ENCODE measurements at places on chromosomes 7 and 10.

- DNase-seq: no peak
Observed at GRCh38 chr10:112758961-112759360, 191.1 kb upstream of the TCF7L2 start.

- DNase-seq: no peak
Observed at GRCh38 chr7:105841866-105842265, 34.5 kb downstream of the ATXN7L1 start.

- no peak for DNase-seq
Observed at GRCh38 chr7:21965291-21965690, 19.6 kb upstream of the CDCA7L start.

DNA sequence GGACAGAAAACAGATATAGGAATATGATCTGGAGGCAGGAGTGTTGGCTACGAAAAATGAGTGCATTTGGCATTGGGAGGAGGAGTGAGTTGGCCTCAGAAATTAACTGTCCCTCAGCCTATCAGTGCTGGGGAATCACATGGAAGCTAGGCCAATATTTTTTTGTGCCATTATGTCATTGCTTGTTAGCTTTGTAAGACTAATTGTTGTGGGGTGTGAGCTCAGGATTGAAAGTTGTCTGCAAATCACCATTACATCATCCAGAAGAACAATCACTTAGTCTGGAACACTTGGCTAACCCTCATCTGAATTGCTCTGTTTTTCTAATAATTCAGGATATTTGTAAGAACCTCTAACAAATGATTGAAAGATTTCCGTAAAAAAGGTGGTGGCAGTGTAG lies 45.2 kb upstream of the SEMA3D start:
- no peak for DNase-seq

- DNase-seq: no peak
Observed at GRCh38 chr10:128016423-128017060, 109.6 kb downstream of the PTPRE start.

GRCh38 chr10:123236126-123236525 lies 81.9 kb downstream of the BUB3 start:
- DNase-seq: no peak

DNA sequence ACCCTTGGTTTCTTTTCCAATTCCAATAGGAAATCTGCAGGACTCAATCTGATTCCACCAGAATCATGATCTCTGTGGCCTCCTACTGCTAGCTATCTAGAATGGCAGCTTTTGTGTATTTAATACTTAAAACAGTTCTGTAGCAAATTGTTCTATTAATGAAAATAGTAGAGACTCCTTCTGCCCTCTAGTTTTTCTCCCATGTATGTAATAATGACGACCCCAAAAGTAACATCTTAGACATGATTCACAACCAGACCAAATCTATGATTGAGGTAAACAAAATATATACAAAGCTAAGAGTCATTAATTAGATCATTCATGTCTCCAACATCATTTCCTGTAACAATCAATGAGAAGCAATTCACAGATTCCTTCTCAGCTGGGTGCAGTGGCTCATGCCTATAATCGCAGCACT lies 259.1 kb upstream of the MKLN1 start:
- DNase-seq: no peak

DNA sequence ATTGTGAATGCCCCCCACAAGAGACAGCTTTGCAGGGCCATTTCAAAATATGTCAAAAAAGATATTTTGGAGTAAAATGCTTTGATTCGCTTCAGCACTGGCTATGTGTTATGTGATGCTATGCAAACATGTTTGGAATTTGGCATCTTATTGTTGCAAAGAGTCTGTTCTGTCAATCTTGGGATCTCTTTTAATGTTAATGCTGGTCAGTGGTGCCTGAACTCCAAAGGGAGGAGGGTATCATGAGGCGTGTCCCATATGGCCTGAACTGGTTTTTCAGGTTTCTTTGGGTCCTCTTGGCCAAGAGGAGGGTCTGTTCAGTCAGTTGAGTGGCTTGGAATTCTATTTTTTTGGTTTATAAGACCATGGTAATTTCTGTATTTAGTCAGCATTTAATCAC lies 81.4 kb downstream of the HECW1 start:
- no peak for DNase-seq

GRCh38 chr7:117479225-117480054 lies at the start of gene CFTR:
Gene CFTR (plus strand): TSS chr7:117480025. CDS start chr7:117480095, 70 bp downstream.
- DNase-seq: no peak

GRCh38 chr7:100157334-100158228 lies 942 bp downstream of the TRAPPC14 start:
- DNase-seq: no peak

Measured in GM19239 (cell line).